ENCODE measurements at places on chromosomes 7 and 10.
A peak's percentile ranks its signal among the peaks of the same experiment; 100 is the strongest.

DNA sequence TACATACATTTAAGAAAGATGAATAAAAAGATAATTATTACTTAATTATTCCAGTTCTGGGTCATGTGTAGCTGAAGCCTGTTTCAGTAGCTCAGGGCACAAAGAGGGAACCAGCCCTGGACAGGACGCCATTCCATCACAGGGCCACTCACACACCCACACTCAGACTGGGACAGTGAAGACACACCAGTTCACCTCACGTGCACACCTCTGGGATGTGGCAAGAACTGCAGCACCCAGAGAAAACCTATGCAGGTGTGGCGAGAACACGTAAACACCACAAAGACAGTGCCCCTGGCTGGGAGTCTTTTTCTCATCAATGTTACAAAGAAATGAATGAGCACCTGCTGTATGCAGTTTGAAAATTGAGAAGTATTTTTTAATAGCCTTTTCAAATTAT is 1.6 kb upstream of the IDI1 start:
- DNase-seq, result peak; percentile 32

DNA sequence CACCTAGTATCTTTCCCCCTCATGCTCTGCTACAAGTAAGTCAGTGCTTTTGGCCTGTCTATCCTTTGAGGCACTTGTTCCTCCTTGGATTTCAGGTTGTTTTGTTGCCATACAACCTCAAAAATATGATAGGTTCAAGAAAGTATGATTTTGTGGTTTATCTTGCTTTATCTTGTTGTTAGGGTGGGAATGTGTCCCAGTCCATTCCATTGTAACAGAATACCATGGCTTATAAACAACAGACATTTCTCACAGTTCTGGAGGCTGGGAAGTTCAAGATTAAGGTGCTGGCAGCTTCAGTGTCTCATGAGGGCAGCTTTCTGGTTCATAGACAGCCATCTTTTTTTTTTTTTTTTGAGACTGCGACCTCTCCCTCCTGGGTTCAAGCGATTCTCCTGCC is 72.1 kb downstream of the TMEM270 start:
- no peak for DNase-seq

DNA sequence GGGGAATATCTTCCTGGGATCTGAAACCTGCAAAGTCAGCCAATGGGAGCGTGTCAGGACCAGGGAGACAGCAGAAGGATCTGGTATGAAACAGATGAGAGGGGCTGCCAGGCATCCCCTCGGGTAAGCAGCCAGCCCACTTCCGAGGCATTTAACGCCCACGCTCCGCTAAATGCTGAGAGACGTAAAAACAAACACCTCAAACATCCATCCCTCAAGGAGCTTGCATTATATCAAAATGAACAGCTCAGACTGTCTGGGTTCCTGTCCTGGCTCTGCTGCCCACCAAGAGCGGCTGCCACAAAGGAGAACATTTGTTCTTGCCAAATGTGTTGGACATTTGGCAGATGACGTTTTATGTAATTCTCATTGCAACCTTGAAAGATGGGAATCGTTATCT is 7.0 kb upstream of the SERPINE1 start:
- DNase-seq, result no peak

DNA sequence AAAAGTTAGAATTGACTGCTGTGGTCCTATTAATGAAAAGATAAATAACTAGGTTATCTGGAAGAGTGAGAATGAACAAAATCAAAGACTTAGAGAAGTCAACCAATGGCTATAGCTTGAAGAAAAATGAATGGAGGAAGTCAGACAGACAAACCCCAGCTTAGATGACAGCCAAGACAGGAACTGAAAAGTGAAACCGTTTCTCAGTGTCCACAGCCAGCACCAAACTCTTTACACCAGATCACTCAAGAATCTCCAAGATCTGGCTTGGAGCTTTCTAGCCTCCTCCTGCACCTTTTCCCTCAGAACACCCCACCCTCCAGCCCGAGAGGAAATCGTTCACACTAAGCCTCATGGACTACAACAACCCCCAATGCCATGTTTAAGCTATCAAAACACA is 167.0 kb downstream of the SFMBT2 start:
- DNase-seq, result no peak

GRCh38 chr7:82549616-82550285 is 106.2 kb upstream of the CACNA2D1 start:
- DNase-seq, result no peak

DNA sequence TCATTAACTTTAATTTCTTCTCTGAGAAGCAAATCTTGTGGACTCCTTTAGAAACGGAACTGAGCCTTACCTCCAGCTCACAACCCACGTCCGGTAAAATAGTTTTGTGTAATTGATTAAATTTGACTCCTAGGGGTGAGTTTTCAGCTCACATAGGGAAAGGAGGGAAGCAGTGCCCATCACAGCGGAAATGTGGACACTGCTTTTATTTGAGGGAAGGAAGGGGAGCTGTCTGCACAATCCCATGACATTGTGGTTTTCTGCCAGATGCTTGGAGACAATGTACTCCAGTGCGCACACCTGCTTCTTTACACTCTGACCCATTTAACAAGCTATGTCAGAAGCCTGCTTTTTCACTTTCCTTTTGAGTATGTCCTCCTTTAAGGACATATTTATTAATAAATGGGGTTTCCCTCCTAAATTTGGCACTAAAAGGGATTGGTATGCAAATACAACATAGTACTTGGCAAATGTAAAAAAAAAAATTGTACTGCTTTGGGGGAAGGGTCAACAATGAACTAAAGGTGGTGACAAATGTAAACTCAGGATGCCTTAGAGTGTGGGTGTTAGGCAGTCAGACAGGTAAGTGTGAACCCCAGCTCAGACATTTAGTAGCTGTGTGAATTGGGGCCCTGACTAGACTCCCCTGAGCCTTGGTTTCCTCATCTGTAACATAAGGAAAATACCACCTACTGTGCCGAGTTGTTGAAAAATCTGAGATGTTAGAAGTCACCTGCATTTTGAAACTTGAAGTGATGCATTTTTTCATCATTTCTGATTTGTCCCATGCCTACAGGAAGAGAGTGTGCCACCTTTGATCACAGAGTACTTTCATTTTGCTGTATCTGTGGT is 90.2 kb upstream of the KLF6 start:
- DNase-seq, result no peak

DNA sequence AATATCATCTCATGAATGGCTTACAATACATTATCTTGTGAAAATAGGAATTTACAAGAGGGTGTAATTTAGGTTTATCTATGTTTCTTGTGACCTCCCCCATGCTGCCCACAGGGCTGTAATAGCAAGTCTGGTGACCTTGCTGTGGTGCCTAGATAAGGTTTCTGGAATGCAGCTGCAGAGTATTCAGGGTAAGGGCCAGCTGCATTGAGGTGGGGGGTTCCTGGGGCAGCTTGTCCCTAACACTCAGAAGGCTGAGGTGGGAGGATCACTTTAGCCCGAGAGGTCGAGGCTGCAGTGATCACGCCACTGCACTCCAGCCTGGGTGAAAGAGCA is 5.3 kb upstream of the DHTKD1 start:
- DNase-seq, result no peak

All from mesenchymal stem cell (in vitro differentiated cells and primary cell).